Epithelial cell of proximal tubule (primary cell): ENCODE measurements at places on chromosomes 12 and 14.

DNA sequence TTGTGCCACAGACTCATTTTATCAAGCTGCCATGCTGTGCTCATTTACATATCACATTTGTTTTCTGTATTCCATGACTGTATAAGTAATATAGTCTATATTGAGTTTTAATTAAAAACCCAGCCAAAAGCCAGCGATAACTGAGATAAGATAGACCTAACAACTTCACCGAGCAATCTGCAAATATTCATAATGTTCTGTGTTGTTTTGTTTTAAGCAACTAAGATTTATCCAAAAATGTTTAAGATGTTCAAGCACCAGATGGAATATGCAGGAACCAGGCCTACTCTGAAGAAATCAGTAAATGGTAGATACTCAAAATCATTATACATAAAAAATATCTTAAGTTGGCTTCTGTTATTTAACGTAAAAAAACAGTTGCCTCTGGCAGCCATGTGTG is 295.3 kb downstream of the ITPR2 start:
- DNase-seq: no peak

DNA sequence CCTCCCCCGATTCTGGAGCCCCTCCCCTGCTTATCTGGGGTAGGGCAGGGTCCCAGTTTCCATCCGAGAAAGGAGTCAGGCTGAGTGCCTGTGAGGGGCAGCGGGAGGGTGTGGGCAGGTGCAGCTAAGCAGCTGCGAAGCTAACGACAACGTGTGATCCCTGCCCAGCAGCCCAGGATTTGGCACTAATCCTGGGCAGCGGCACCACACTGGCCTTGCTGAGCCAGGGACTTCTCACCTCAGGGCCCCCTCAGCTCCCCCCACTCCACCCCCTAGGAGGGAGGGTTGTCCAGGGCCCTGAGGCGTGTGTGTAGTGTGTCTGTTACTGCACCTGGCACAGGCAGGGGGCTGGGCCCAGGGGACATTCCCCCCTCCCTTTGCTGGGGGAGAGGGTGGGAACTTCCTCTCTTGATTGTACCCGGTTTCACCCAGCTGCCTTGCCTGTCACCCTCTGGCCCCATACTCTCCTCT is 1.8 kb downstream of the SMIM41 start:
- DNase-seq: no peak

DNA sequence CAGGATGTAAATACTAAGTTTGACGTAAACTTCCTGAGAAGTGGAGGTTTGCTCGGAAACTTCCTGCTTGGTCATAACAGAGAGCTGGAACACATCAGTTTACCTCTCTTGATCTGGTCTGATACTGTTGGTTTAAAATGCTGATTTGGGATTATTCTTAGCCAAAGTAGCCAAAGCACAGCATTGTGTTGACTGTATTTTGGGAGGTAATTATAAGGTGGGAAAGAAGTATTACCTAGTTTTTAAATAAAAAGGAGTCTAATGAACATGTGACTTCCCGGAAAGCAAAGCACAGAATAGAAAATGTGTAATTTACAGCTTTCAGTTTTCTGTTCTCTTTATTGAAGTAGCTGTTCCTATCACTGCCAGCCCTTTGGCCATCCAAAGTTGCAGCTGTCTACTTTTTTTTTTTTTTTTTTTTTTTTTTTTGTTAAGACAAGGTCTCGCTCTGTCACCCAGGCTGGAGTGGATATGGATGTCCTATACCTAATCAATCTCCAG is 52.2 kb upstream of the SRP54 start:
- DNase-seq: no peak

GRCh38 chr12:68331500-68331868 is 678 bp downstream of the MDM1 start:
- DNase-seq: no peak

DNA sequence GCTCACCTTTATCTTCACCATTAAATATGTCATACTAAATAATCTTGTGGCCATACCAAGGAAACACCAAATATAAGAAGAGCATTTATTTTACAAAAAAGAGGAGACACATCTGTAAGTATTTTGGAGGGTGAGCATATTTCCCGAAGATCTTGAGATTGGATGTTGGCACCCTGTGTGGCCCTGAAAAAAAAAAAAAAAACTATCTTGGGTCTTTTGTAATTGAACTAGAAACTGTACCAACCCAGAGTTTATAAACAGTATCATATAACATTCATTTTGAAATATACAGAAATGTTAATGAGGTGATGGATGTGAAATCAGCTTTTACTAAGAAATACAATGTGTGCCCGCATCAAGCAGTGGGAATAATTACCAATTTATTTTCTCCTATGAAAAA is 104.0 kb upstream of the FRMD6 start:
- DNase-seq: no peak
